ENCODE measurements at places on chromosomes 5 and 9.
A peak's percentile ranks its signal among the peaks of the same experiment; 100 is the strongest.

DNA sequence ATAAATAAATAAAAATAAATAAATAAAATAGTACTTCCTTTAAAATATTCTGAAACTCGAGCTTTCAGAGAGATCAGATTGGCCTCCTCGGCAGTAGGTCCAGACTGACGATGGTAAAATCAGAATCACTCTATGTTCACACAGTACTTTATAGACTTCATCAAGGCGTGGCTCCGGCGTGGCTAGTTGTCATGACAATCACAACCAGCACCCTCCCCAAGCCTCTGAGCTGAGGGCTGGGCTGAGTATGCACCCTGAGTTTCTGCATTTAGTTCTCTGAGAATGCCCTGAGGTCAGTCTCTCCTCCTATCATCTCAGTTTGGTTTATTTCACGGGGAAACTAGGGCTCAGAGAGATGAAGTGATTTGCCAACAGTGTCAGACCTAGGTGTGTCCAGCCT is 43.3 kb upstream of the BARHL1 start:
- DNase-seq: no peak
- H3K27ac ChIP-seq: no peak overlapping the region
- no peaks in the 10 kb centered on the region for H3K36me3 ChIP-seq
- H3K27me3 ChIP-seq: peaks cover 3% of the 10 kb centered on the region
- H3K4me1 ChIP-seq: no peaks in the 10 kb centered on the region

DNA sequence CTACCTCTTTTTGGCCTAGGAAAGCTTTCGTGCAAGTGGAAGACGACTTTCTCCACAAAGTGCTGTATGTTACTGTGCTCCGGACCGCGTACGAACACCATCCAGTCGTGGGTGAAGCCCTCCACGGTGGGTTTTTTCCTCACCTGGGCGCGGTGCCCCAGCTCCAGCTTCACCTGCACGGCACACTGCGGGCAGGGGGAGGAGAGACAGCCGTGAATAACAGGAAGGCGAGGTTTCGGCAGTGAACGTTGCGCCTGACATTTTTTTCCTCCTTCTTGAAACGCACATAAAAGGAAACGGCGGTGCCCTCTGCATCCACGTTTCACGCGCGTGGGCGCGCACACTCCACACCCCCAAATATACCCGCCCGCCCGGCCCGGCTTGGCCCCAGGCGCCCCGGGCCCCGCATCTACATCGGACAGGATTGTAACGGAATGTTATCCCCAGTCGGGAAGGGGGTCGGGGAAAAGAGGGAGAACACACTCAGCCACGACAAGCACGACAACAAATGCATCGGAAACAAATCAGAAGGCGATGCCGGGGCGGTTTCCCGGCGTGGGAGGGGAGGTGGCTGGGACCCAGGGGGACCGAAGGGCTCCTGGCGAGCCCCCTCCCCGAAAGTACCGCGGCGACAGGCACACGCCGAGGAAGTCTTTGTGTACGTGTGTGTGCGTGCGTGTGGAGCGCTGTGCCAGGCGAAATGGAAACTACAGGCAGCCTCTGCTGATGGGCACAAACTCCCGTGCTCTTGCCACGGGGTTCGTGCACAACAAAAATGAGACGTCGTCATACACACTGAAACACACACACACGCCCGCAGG is 1.4 kb downstream of the MLLT3 start:
- peak; percentile 24 for DNase-seq
- peaks cover 52% of the 10 kb centered on the region for H3K4me1 ChIP-seq

DNA sequence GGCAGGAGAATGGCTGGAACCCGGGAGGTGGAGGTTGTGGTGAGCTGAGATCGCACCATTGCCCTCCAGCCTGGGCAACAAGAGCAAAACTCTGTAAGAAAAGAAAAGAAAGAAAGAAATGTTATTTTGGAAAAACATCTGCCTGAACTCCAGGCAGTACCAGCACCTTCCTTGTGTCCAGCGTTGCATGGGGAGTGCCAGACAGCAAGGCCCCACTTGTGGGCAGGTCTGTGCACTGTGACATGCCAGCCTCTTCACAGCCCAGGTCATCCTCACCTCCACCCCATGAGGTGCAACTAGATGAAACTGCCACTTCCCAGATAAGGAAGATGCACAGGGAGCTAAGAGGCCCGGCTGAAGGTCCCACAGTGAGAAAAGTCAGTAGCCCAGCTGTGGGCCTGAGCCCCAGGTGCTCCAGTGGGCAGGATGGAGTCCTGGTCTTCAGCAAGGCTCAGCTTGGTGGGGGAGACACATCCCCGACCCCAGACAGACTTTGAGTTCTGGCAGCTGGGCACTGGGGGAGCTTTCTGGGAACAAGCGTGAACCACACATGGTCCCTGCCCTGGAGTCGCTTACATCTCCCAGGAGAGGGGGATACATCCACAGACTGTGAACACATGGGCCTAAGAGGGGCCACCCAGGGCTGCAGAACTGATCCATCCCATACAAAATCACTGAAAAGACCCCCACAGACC is 146.9 kb upstream of the IER5L start:
- H3K27ac ChIP-seq: no peak overlapping the region
- peaks cover 22% of the 10 kb centered on the region for H3K4me1 ChIP-seq
- no peak for DNase-seq
- no peaks in the 10 kb centered on the region for H3K36me3 ChIP-seq
- H3K4me3 ChIP-seq: no peak overlapping the region

- H3K36me3 ChIP-seq: no peaks in the 10 kb centered on the region
- no peak overlapping the region for H3K27ac ChIP-seq
- DNase-seq: no peak
- H3K4me3 ChIP-seq: no peak overlapping the region
- peaks cover 3% of the 10 kb centered on the region for H3K27me3 ChIP-seq
- H3K4me1 ChIP-seq: no peaks in the 10 kb centered on the region
Measured at GRCh38 chr9:120307599-120307998, 272.4 kb downstream of the CDK5RAP2 start.

DNA sequence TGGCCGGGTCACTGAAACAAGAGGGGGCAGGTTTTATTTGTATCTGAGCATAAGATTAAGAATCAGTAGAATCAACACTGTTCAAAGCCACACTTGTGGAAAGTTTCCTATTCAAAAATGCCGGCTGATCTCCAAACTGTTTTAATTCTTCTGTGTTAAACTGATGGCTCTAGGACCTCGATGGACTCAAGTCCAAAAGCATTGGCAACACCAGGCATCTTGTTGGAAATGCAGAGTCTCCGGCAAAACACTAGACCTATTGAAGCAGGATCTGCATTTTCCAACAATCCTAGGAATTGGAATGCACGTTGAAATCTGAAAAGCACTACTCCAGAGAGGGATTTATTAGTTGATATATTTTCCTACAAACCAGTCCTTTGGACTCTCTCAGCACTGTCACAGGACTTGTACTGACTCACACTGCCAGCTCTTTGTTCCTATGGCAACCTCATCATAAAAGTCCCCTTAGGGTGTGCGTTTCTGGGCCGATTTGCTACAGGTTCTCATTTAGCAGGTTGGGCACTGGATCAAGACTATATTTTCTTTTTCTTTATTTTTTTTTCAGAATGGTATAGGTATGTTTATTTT is 48.1 kb upstream of the PCA3 start:
- no peak for DNase-seq
- no peaks in the 10 kb centered on the region for H3K4me1 ChIP-seq
- no peak overlapping the region for H3K27ac ChIP-seq
- H3K27me3 ChIP-seq: peaks cover 15% of the 10 kb centered on the region

- H3K4me1 ChIP-seq: peaks cover 85% of the 10 kb centered on the region
- peak overlapping the region; percentile 95 for H3K27ac ChIP-seq
- peak overlapping the region; percentile 65 for H3K4me3 ChIP-seq
- H3K36me3 ChIP-seq: peaks cover 63% of the 10 kb centered on the region
- no peak for DNase-seq
Measured at GRCh38 chr9:130029223-130029973, 13.6 kb downstream of the FNBP1 start.

GRCh38 chr5:134174841-134175839 is 1.6 kb downstream of the SKP1 start:
- no peaks in the 10 kb centered on the region for H3K27me3 ChIP-seq
- no peak for DNase-seq
- H3K27ac ChIP-seq: peak overlapping the region; percentile 98
- peaks cover 39% of the 10 kb centered on the region for H3K36me3 ChIP-seq
- peak overlapping the region; percentile 97 for H3K4me3 ChIP-seq
- peaks cover 28% of the 10 kb centered on the region for H3K4me1 ChIP-seq

- H3K4me3 ChIP-seq: no peak overlapping the region
- no peak for DNase-seq
- H3K36me3 ChIP-seq: no peaks in the 10 kb centered on the region
- H3K4me1 ChIP-seq: peaks cover 10% of the 10 kb centered on the region
- H3K27me3 ChIP-seq: peaks cover 1% of the 10 kb centered on the region
- no peak overlapping the region for H3K27ac ChIP-seq
Measured at GRCh38 chr5:67246108-67246507, 49.5 kb upstream of the CD180 start.

- H3K4me1 ChIP-seq: no peaks in the 10 kb centered on the region
- no peak overlapping the region for H3K27ac ChIP-seq
- no peak for DNase-seq
- H3K36me3 ChIP-seq: no peaks in the 10 kb centered on the region
Measured at GRCh38 chr5:125148706-125149105, 402.3 kb upstream of the ZNF608 start.

GRCh38 chr9:12415361-12415760 is 277.8 kb upstream of the TYRP1 start:
- no peaks in the 10 kb centered on the region for H3K27me3 ChIP-seq
- no peak for DNase-seq
- no peak overlapping the region for H3K4me3 ChIP-seq
- no peak overlapping the region for H3K27ac ChIP-seq
- no peaks in the 10 kb centered on the region for H3K36me3 ChIP-seq
- H3K4me1 ChIP-seq: no peaks in the 10 kb centered on the region

DNA sequence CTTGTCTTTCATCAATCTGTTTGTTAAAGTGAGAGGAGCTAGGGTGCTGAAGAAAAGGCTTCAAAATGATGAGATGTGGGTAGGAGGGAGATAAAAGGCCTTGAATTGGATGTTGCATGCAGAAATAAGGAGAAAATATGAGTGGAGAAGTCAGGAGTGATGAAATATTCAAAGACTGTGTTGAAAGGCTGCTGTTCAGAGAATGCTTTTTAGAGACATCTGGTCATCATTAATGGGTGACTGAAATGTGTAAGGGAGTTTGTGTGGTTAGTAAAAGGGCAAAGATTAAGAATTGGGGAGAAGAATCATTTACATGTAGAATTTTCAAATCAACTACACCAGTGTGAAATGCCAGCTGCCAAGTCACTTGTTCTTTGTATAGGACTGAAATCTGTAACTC is 383.9 kb downstream of the MAT2B start:
- DNase-seq: no peak
- H3K36me3 ChIP-seq: no peaks in the 10 kb centered on the region
- H3K4me1 ChIP-seq: no peaks in the 10 kb centered on the region
- H3K27ac ChIP-seq: no peak overlapping the region
- no peaks in the 10 kb centered on the region for H3K27me3 ChIP-seq

DNA sequence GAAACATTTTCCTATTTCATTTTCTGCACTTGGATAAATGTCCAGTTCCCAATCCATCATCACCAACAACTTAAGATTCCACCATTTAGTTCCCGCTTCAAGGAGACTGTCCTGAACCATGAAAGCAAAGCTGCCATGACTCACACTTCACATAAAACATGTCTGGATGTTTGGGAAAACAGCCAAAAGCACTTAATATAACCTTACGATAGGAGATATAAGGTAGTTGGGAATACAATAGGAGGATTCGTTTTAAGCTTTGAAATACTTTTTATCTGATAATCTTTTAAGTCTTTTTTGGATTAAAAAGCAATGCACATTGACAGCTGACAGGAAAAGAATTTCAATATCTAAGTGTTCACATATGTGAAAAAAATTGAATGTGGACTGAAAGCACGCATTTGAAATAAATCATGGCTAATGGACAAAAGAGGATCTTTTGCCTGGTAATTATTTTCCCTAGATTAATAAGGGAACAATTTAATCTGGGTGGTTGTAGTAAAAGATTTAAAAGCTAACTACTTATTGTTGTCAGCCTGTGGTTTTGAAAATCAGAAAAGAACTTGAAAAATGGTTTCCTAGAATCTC is 17.3 kb upstream of the TGFBI start:
- H3K27me3 ChIP-seq: peaks cover 36% of the 10 kb centered on the region
- no peak for DNase-seq
- H3K4me3 ChIP-seq: no peak overlapping the region
- H3K36me3 ChIP-seq: no peaks in the 10 kb centered on the region
- no peaks in the 10 kb centered on the region for H3K4me1 ChIP-seq

DNA sequence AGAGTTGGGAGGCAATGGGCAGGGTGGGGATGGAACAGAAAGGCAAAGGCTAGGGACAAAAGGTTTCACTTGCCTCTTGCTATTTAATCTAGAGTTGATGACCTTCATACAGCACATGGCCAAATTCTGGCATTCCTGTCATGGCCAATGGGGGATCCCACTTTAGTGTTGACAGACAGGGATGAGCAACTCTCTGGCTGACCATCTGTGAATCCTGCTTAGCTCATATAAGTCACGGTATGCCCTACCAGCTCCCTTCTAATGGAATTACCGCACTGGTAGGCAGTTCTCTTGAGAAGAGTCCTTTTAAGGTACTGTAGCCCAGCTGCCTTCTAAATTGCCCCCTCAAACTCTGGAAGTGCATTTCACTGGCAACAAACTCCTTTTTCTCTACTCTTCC is 76.1 kb downstream of the MAMDC2 start:
- no peak overlapping the region for H3K27ac ChIP-seq
- H3K4me1 ChIP-seq: no peaks in the 10 kb centered on the region
- no peak overlapping the region for H3K4me3 ChIP-seq
- DNase-seq: no peak
- H3K27me3 ChIP-seq: peaks cover 8% of the 10 kb centered on the region

GRCh38 chr9:112327718-112328450 is 5.5 kb downstream of the PTBP3 start:
- peak overlapping the region; percentile 42 for H3K27ac ChIP-seq
- no peaks in the 10 kb centered on the region for H3K27me3 ChIP-seq
- peaks cover 43% of the 10 kb centered on the region for H3K36me3 ChIP-seq
- peaks cover 58% of the 10 kb centered on the region for H3K4me1 ChIP-seq

- H3K36me3 ChIP-seq: no peaks in the 10 kb centered on the region
- no peaks in the 10 kb centered on the region for H3K4me1 ChIP-seq
- no peak overlapping the region for H3K4me3 ChIP-seq
- H3K27me3 ChIP-seq: peaks cover 5% of the 10 kb centered on the region
- no peak overlapping the region for H3K27ac ChIP-seq
Measured at GRCh38 chr9:93886911-93887310, 68.2 kb downstream of the BARX1 start.

DNA sequence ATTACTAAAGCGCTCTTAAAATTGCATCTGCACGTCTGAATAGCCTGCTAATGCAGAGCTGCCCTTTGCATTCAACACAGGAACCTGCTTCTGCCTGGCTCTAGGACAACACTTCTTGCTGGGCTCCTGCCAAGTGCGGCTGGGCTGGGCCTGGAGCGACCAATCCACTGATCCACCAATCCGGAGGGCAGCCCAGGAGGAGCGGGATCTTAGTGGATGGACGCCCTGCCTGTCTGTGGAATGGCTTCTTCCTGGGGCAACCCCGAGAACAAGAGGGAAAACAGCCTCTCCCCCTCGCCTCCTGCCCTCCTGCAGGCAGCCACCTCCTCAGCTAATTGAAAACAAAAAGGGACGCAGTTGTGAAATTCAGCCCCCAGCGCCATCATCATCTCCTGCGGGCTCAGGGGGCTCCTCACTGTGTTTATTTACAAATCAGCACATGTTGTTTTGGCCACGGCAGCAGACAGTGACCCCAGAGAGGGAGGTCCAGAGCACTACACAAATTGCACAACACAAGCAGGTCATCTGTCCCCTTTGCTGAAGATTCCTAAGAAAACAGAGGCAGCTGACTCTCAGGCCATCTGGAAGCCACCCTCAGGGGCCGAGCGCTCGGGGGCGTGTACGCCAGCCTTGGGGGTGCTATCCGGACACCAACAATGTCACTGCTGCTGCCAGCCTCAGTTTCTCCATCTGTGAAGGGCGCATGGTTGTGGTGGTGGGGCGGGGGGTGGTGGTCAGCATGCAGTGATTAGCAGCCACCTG is 57.3 kb downstream of the GADD45G start:
- no peaks in the 10 kb centered on the region for H3K36me3 ChIP-seq
- H3K27ac ChIP-seq: no peak overlapping the region
- peaks cover 21% of the 10 kb centered on the region for H3K27me3 ChIP-seq
- H3K4me1 ChIP-seq: peaks cover 19% of the 10 kb centered on the region
- no peak for DNase-seq
- no peak overlapping the region for H3K4me3 ChIP-seq

Data from activated T-helper 2 cell treated with anti-CD3 and anti-CD28 coated beads, Interferon-gamma antibody, Interleukin-2, Interleukin-4, amounts not matched to agents 10 μg/mL and 5 μg/mL and 100 μg/mL, durations not matched to agents 14 hours and 24 hours and 36 hours (primary cell).